H7 (cell line): ENCODE measurements at places on chromosomes 7 and 10. TPM values are rescaled to one million over a fixed set of nuclear protein-coding genes. Genes with fewer than 3 reads are reported as not detected.

The CPN1 gene
- total RNA-seq, result not detected in 2 replicates

DNA sequence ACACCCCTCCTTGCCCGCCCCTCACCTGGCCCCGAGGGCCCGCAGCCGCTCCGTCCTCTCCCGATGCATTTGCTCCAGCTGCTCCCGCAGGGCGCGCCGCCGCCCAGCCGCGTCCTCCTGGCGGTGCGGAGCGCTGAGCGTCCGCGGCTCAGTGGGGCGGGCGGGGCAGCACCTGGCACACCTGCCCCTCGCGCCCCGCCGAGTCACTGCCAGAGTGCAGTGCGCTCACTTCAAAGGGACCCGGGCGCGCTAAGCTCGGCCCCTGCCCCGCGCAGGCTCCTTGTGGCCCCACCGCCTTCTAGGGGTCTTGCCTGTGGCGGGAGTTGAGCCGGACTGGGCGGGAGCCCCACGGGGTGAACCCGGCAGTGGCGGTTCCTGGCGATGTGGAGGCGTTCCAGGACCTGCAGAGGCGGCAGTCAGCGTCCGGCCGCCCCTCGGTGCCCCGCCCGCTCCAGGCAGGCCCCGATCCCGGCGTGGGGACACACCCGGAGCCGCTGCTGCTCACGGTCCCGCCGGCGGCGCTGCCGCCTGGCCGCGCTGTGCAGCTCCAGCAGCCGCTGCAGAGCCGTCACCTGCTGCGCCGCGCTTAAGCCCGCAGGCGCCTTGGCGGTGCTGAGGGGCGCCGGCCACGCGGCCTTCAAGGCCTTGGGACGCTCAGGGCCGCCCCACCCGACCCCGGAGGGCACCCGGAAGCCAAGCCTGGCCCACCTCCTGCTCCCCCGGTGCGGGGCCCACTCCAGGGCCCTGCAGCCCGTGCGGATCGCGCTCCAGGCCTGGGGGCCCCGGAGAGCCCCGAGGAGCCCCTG is 6.7 kb downstream of the ATP6V1F start:
- peak; percentile 88 for DNase-seq

DNA sequence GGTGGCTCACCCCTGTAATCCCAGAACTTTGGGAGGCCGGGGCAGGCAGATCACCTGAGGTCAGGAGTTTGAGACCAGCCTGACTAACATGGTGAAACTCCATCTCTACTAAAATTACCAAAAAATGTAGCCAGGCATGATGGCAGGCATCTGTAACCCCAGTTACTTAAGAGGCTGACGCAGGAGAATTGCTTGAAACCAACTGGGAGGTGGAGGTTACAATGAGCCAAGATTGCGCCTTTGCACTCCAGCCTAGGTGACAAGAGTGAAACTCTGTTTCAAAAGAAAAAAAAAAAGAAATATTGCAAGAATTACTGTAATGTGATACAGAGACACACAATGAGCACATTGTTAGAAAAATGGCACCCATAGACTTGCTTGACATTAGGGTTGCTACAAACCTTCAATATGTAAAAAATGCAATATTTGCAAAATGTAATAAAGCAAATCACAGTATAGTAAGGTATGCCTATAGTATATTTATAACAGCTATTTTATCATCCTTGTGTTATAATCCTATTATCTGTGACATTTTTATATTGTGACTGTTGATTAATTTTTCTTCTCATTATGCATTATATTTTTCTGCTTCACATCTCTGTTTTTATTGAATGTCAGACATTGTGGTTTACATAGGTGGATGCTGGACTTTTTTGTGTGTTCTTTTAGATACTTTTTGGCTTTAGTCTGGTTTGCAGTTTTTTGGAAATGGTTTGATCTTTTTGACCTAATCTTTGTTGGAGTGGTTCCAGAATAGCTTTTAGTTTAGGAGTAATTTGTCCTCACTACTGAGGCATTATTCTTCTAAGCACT is 55.4 kb upstream of the HELLS start:
- no peak for DNase-seq

The LIPJ gene
- not detected in 2 replicates for total RNA-seq

The GNGT1 gene
- total RNA-seq, result not detected in 2 replicates

DNA sequence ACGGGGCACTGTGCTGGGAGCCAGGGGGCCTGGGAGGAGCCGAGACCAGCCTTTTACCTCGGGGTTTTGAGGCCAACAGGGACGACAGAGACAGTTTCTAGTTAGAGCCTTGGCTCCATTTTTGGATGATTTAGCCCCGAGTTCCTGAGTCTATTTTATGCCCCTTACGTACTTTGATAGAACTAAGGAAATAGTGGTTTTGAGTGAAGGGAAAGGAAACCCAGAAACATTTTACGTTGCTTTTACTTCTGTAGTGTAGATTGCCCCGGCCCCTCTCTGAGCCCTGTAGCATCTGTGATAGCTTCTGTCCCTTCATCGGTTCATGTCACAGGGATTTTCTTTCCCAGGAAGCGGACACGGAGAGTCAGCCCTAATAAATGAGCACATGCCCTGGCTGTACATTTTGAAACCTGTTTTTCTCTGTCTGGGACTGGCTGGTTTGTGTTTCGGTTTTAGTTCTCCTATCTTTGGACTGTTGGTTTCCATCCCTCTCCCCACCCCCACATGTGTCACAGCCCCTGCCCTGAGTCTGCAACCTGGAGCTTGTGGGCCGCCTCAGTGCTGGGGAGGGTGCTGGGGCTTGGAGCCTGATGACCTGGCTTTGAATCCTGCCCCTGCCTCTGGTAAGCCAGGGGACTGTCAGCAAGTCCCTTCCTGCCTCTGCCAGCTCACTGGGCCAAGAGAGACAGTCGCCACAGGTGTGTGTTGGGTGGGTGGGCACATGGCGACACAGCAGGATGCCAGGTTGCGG is 6.9 kb upstream of the ORAI2 start:
- no peak for DNase-seq

- DNase-seq, result peak; percentile 83
These were observed 605 bp upstream of the NFKB2 start for GRCh38 chr10:102394801-102395399.

GRCh38 chr10:69729326-69730048 is 72.2 kb upstream of the COL13A1 start:
- peak; percentile 47 for DNase-seq

- DNase-seq, result no peak
These were observed 3.3 kb upstream of the MEST start for GRCh38 chr7:130488392-130489139.

DNA sequence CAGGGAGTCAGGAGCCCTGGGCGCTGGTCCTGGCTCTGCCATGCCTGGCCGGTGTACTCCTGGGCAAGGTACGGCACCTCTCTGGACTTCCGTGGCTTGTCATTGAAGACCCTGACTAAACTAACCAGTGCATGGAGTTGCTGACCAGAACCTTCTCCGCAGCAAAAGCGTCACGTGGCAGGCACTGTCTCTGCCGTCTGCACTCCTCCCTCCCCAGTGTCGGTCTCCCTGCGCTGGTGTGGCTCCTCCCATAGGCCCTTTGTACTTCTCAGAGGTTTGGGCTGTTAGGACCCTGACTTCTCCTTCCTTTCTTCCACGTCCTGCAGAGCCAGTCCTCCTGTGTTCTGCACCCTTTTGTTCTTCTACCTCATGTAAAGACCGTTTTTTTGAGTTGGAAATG is 100.6 kb upstream of the CREB5 start:
- DNase-seq, result peak; percentile 33

The OPN1SW gene
- not detected in 2 replicates for total RNA-seq

The GJD4 gene
- not detected in 2 replicates for total RNA-seq

The FFAR4 gene
- total RNA-seq, result not detected in 2 replicates

The BHLHA15 gene
- 0.90 and 2.8 TPM in 2 replicates for total RNA-seq

The STEAP4 gene
- total RNA-seq, result under 0.01 TPM in 1 of 2 replicates, not detected in the other

The SMNDC1 gene
- total RNA-seq, result 9.1 and 9.6 TPM in 2 replicates

DNA sequence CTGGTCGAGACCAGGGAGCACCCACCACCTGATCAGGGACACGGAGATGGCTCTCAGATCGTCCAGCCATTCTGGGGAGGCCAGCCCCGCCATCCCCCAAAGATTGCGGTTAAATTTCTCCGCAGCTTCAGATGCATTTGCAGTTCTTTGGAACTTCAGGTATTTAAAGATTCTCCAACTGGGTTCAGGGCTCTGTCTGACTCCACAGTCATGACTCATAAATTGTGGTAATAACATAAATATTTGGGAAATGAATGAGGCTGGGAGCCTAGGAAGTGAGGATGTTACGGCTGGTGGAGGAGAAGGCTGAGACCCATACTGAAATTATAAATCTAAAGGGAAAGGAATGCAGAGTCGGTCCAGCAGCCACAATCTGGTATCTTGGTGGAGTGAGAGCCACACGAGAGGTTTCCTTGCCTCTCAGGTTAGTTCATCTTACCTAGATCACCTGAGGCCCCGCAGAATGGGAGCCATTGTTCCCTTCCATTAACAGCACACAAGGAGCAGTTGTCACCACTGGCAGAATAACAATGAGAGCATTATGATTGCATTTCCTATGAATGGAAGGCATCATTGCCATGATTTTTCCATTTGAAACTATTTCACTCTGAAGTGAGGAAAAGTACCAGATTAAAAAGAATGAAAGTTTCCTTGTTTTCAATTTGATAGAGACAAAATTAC is 26.7 kb upstream of the DNAJB6 start:
- peak; percentile 84 for DNase-seq

DNA sequence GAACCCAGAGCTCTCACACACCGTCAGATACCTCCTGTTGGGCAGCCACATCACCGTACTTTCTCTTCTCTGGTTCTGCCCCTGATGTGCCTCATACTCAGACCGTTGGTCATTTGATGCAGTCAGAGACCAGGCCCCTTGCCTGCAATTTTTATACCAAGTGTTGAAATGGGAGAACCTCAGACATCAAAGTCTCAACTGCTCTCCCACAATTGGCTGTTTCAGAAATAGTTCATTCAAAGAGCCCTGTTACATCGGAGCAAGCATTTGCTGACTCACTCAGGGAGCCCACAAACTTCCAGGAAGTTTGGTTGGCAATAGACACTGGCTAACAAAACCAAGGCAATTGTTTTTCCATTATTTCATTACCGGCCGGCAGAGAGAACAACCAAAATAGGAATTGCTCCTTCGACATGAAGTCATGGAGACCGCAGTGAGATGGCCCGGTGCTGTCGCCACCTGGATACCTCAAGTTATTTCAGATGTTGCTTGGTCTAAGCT is 33.5 kb upstream of the ADAM12 start:
- no peak for DNase-seq

GRCh38 chr7:16644157-16644556 is 1.4 kb downstream of the ANKMY2 start:
- no peak for DNase-seq

GRCh38 chr10:12314836-12315235 is 34.5 kb upstream of the CAMK1D start:
- no peak for DNase-seq

DNA sequence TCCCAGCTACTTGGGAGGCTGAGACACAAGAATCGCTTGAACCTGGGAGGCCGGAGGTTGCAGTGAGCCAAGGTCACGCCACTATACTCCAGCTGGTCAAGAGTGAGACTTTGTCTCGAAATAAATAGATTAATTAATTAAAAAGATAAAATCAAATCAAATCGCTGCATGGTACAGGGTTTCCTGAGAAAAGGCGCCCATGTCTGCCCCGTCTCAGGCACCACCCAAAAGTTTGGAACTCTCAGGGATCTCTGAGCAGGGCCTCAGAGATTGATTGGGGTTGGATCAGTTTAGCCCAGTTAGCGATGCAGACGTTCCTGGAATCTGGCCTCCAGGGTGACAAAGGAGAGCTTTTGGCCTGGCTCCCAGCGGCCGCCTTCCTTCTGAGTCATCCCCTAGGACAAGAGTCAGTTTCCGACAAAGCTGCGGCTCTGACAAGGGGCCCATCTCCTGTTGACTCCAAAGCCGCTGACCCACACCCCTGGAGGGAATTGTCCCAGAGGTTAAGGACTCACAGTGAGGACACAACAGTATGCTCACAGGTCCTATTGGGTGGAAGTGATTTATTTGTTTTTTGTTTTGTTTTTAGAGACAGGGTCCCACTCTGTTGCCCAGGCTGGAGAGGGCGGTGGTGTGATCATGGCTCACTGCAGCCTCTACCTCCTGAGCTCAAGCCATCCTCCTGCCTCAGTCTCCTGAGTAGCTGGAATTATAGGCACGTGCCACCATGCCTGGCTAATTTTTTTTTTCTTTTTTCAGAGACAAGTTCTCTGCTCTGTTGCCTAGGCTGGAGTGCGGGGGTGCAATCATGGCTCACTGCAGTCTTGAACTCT is 6.8 kb downstream of the ORAI2 start:
- peak; percentile 73 for DNase-seq

DNA sequence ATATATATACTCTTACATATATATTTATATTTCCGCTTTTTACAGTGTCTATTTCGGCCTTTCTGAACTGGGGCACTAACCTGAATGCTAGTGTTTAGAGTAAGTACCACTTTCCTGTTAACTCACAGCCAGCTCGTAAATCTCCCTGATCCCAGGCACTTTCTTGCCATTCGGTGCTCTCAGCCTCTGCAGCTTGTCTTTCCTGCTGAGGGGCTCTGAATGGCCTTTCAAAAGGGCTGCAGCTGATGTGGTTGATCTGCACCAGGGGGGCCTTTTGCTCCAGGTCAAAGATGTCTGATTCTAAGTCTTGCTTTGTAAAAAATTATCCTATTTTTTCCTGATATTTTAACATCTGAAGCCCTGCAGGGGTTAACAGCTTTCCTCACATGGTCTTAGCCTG is 25.5 kb upstream of the HPS1 start:
- DNase-seq, result peak; percentile 68

GRCh38 chr10:77837248-77837924 is 89.2 kb downstream of the DLG5 start:
- peak; percentile 94 for DNase-seq

GRCh38 chr7:137403353-137403695 is 59.8 kb upstream of the PTN start:
- DNase-seq, result peak; percentile 8

The CALML5 gene
- total RNA-seq, result not detected in 2 replicates

The DPYSL4 gene
- 7.6 and 9.1 TPM in 2 replicates for total RNA-seq

GRCh38 chr10:125661431-125661940 is 21.5 kb downstream of the TEX36 start:
- no peak for DNase-seq

DNA sequence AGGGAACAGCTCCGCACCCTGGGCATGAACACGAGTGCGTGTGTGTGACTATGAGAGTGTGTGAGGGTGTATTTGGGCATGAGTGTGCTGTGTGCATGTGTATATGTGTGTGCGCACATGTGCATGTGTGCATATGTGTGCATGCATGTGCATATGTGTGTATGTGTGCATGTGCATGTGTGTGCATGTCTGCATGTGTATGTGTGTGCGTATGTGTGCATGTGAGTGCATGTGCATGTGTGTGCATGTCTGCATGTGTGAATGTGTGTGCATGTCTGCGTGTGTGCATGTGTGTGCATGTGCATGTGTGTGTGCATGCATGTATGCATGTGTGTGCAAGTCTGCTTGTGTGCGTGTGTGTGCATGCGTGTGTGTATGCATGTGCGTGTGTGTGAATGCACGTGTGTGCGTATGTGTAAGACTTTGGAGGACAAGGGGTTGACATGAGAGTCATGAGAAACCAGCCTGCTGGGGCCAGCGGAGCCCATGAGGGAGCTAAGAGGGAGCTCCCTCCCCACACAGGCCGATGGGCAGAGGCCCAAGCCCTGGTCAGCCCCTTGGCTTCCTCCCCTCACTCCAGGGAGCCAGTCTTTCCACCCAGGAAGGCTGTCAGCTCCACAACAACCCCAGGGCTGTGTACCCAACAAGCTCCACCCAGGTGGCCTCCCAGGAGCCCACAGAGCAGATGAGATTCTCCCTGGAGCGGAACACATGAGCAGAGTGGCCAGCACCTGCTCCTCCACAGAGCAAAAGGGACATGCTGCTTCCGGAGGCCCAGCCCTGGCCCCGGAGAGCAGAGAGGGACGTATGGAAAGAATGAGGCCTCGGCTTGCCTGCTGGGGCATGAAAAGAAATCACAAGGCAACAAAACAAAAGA is 142.5 kb upstream of the PPP2R2D start:
- peak; percentile 60 for DNase-seq
